Stimulated activated CD4-positive, alpha-beta T cell treated with anti-CD3 and anti-CD28 coated beads, Interleukin-1b, Interleukin-23, amount 100 ng/mL, for 1 hour (primary cell): ENCODE measurements at places on chromosomes 2 and 18.

DNA sequence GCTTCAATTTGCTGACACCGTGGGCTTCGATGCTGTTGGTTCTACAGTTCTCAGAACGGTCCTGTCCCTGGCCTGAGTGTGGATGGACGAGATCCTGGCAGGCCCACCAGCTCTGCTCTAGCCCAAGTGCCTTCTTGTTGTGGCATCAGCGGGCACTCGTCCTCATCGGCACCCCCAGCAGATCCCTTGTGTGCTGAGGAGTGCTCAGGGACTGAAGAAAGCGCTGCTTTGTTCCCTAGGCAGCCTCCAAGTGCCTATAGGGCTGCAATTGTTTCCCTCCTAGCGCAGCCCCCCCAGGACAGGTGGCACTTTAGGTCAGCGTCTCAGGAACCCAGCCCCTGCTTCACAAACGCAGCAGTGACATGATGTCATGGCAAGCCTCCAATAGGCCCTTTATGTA, 217.7 kb downstream of the AGAP1 start:
- DNase-seq = no peak

DNA sequence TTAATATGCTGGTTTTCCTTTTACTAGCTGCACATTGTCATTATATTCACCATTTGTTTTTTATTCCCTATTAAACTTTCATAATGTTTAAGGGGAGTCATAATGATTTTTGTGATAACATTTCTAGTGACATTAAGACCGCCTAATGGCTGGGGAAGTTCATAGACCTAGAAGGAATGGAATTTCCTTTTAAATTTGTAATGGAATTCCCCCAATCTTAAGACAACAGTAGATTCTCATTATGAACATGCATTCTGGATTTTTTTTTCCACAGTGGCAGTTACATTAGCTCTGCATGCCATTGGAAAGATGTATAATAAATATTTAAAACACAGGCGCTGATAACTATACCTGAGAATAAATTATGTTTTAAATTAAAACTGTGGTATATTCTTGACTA, 8.4 kb downstream of the YPEL5 start:
- no peak for DNase-seq

DNA sequence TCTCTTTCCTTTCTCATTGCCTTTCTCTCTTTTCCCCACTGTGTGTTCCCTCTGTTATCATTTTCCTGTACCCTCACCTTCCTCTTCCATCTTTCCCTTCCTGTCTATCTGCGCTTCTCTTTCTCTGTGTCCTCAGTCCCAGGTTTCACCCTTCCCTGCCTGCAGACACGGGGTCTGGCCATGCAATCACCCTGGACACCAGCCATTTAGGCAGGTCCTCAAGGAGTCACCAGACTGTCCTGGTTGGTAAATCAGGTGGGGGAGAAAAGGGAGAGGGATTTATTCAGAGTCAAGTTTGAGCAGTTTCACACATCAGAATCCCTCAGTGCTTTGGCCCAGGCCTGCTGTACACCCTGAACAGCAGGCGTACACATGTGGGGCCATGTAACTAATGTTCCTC, 169.3 kb downstream of the ANKRD30B start:
- DNase-seq = no peak

- no peak for DNase-seq
Observed at GRCh38 chr18:35368595-35368994, 8.5 kb downstream of the ZNF396 start.

DNA sequence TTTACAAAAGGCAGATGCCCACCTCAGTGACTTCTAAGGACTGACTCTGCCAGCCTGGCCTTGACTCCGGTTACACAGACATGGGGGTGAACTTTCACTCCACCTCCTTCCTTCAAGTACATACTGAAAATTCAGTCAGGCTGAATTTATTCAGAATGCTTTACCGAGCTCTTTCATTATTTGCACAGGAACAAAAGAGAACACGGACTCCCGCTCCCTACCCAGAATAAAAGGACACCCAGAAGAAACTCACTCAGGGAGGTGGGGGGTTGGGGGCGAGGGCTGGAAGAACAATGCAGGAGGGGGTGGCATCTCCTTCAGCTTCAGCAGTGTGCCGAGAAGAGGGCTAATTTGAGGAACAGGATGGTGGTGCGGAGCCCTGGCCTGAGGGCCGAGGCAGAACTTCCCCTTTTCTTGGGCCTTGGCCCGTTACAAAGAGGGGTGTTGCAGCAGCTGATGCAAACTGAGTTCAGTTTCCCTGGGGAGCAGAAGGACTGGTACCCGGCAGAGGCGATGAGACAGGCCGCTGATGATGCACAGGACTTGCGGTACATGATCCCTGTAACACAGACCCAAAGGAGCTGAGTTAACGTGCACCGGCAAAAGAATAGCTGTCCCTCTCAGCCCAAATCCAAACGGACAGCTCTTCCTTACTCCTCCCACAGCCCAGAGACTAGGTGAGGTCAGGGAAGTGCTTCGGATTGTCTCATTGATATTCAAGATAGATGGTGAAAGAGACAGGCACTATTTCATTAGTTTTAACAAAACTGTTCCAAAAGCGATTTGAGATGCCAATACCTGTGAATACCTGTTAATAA, 24.1 kb downstream of the LYPD1 start:
- no peak for DNase-seq

DNA sequence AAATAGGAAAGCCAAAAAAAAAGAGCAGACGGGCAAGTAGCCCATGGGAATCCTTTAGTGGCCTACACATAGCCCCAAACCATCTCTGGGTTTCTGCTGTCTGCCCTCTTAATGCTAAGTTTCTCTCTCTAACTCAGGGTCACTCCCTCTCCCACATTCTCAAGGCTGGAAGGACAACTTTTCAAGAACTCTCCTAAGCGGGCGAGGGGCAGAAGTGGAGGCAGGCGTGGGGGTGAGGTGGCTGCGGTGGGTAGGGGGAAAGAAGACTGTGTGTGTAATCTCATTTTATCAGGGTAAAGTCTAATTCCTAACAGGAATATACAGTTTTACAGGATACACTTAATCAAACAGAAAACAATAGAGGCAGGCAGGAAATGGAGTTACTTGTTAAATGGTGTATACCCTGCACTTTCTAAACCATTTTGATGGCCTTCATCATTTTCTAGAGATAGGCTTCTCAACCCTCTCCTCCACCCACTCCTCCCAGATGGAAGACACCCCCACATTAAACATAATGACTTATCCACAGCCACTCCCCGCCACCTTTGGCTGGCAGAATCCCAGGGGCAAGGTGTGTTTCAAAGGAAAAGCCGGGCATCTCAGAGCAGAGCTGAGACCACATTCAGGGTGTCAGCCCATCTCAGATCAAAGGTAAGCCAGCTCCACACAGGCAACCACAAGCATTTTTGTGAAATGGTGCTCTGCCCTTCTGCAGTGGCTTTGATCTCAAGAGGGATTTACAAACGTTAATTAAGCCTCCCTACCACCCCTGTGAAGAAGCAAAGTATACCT, 6.8 kb downstream of the SMAD7 start:
- no peak for DNase-seq

GRCh38 chr18:78543201-78543725, 436.4 kb upstream of the SALL3 start:
- DNase-seq = no peak

DNA sequence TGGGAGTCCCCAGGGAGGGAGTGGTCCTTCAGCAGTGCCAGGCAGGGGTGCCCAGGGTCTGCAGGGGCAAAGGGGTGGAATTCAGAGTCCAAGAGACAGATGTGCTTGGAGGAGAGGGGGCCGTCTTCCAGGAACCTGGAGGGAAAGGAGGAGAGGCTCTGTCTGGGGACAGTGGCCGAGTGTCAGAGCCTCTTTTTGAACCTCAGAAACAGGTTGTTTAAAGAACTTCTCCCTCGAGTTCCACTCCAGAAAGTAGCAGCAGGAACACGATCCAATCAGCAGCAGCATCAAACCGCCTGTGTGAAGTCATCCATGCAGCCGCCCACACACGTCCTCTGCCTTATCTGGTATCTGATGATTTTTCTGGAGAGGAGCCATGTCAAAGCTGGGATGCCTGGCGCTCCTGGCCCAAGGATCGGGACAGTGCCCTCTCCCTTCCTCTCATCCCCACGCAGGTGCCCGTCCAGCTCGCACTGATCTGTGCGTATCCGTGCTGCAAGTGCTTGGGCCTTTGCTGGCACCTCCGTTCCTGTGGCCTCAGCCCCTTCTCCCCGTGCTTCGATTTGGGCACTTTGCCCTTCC, 205.1 kb downstream of the NDUFA10 start:
- no peak for DNase-seq

DNA sequence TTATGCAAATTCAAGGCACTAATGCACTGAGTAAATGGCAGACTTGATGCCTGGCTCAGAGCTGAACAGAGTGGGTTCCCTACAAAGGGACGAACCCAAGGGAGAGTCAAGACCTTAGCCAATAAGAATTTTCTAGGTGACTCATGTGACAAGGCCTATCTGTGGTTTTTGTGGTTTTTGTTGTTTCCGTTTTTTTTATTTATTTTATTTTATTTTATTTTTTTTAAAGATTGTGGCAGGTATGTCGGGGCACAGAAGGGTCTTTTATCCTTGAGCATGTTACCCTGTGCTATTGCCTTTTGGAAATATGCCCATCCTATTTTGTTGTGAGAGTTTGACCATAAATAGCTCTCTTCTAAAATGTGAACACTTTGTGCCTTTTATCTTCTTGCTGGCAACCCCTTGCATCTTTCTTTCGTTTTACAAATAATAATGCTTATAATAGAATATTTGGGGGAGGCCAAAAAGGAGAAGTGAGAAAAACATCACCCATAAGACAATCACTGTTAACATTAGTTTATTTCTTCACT, 113.4 kb upstream of the AQP4 start:
- DNase-seq = no peak

GRCh38 chr2:15243762-15244161, 317.4 kb downstream of the NBAS start:
- DNase-seq = no peak

- DNase-seq = no peak
Observed at GRCh38 chr18:10482363-10482984, 28.0 kb downstream of the APCDD1 start.

DNA sequence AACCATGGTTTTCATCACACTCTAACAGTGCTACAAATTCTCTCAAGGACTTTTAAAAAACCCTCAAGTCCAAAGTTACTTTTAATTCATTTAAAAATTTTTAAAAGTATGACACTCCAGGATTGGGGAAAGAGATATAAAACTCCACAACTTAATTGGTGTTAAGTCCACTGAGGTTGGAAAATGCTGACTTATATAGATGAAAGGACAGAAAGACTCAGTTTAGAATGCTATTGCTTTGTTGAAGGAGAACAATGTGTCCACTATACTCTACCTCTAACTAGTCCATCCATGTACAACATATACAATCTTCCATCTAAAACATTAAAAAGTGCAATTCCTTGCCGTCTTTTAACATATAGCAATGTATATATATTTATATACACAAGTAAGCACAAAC, 41.2 kb downstream of the CABYR start:
- no peak for DNase-seq

DNA sequence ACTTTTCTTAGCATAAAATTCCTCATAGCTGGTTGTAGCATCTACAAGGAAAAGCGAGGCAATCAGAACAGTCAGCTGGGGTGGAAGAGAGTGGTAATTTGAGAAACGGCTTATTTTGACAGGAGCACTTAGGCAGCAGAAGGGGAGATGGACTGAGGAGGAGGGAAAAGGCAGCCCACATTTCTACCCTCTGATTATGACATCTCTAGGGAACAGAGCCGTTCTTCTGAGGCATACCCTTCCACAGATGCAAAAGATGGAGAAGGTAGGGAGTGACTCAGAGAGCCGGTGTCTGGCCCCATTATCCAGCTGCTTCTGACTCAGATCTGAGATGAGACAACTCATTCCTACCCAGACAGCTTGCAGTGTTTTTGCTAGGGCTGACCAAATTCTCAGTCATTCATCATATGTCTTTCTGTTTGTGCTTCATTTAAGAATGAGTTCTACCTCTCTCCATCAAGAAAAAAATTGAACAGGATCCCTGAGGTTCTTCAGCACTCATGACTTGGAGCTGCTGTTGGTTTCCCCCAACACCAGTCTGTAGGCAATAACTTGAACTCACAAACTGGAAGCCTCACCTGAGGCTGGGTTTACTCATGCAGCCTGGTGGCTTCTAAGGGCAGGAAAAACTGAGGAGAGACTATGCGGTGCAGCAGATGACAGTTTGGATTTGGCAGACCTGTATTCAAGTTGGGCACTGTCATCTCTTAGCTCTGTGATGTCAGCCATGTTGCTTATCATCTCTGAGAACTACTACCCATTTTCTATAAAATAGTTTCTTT, 15.9 kb upstream of the SEC11C start:
- no peak for DNase-seq
